ENCODE measurements at places on chromosomes 2 and 18.

GRCh38 chr2:239815671-239816070, 209.5 kb downstream of the NDUFA10 start:
- no peak for DNase-seq

DNA sequence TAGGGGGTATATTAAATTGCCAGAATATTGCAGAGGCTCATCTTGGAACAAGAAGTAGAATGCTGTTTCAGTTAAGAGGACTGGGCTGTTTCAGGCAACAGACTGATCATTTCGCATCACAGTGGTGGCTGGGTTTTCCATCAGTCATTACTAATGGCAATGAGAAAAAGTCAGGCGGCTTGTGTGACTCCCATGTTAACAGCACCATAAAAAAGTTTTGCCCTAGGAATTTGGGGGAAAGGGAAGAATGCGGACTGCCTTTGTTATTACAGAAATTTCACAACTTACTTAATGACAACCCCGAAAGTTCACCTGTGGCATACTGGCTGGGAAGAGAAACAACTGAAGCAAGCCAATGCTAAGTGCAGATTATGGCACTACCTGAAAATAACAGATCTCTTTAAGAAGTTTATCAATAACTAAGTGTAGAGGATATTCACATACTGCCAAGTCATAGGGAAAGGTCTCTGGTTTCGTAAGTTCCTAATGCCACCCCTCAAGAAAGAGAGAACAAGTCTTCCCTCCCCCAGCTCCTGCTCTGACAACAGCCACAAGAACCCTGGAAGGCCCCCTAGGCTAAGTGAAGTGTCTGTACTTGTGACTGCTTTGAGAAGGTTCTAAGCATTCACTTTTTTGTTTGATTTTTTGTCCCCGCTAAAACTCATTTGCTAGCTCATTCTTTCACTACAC, 40.5 kb upstream of the AP1S3 start:
- no peak for DNase-seq

DNA sequence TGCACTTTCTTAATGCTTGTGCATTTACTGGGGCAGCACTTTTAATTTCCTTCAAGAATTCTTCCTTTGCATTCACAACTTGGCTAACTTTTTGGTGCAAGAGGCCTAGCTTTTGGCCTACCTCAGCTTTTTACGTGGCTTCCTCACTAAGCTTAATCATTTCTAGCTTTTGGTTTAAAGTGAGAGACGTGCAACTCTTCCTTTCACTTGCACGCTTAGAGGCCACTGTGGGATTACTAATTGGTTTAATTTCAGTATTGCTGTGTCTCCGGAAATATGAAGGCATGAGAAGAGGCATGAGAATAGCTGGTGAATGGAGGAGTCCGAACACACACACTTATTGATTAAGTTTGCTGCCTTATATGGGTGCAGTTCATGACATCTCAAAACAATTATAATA, 354.1 kb downstream of the DLGAP1 start:
- DNase-seq = no peak

DNA sequence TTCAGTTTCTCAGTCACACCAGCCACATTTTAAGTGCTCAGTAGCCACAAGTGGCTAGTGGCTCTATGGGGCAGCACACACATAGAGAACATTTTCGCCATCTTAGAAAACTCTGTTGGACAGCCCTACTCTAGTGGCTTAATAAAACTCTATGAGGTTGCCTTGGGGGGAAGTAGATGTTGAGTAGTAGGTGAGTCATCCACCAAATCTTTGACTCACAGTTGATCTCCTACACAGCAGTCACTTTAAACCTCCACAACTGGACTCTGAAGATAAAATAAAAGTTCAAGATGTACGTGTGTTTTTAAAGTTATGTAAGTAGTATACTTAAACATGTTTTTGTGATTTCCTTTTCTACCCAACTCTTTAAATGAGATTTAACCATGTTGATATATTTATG, 379.0 kb downstream of the SETBP1 start:
- DNase-seq = no peak

- no peak for DNase-seq
Measured at GRCh38 chr18:2920027-2920426, 73.2 kb downstream of the EMILIN2 start.
